Regular cardiac myocyte (primary cell): ENCODE measurements at places on chromosomes 2 and 18. TPM values are rescaled to one million over a fixed set of nuclear protein-coding genes. Genes with fewer than 3 reads are reported as not detected.

The CRYGC gene
- not detected in 2 replicates for total RNA-seq

The ASB3 gene
- 26.5 and 36.9 TPM in 2 replicates for total RNA-seq

The CYS1 gene
- total RNA-seq = 0.58 and 1.7 TPM in 2 replicates

The CABYR gene
- total RNA-seq = 2.3 and 5.9 TPM in 2 replicates

The GAREM1 gene
- 2.5 and 3.9 TPM in 2 replicates for total RNA-seq

The ERBB4 gene
- total RNA-seq = 0.28 and 0.77 TPM in 2 replicates

The FZD7 gene
- 10.7 and 45.1 TPM in 2 replicates for total RNA-seq

The C2orf80 gene
- not detected in 2 replicates for total RNA-seq

The COLEC12 gene
- 5.0 and 10.1 TPM in 2 replicates for total RNA-seq

The RAD51AP2 gene
- under 0.01 TPM in 2 replicates for total RNA-seq

The PRSS56 gene
- total RNA-seq = not detected in 2 replicates

The LRP1B gene
- under 0.01 TPM in 2 replicates for total RNA-seq

The BOLL gene
- total RNA-seq = not detected in 2 replicates

The COMMD1 gene
- total RNA-seq = 42.0 and 55.2 TPM in 2 replicates

The C18orf54 gene
- 3.1 and 9.8 TPM in 2 replicates for total RNA-seq

The TSPYL6 gene
- total RNA-seq = not detected in 2 replicates

The ZCCHC2 gene
- 6.1 and 14.1 TPM in 2 replicates for total RNA-seq

The CD226 gene
- total RNA-seq = under 0.01 TPM in 2 replicates

The C1QL2 gene
- not detected in 2 replicates for total RNA-seq

The SPEG gene
- total RNA-seq = 7.9 and 13.0 TPM in 2 replicates

The SLC23A3 gene
- total RNA-seq = 0.58 and 1.7 TPM in 2 replicates

The CCBE1 gene
- 21.4 and 39.3 TPM in 2 replicates for total RNA-seq

The IGFBP5 gene
- total RNA-seq = 363 and 386 TPM in 2 replicates

The NBAS gene
- 90.7 and 139 TPM in 2 replicates for total RNA-seq

The AQP12B gene
- total RNA-seq = not detected in 2 replicates

The DAPL1 gene
- total RNA-seq = not detected in 2 replicates

The RFTN2 gene
- 0.58 and 3.7 TPM in 2 replicates for total RNA-seq

The ZSWIM2 gene
- total RNA-seq = under 0.01 TPM in 2 replicates

The RFX8 gene
- 5.6 and 6.7 TPM in 2 replicates for total RNA-seq

The SLC11A1 gene
- total RNA-seq = 0.19 and 0.28 TPM in 2 replicates

The LOXHD1 gene
- total RNA-seq = not detected in 2 replicates
